NCI-H2081 treated with DMSO at 0.1 percent for 48 hours (cell line): ENCODE measurements at places on chromosomes 6 and 20.

DNA sequence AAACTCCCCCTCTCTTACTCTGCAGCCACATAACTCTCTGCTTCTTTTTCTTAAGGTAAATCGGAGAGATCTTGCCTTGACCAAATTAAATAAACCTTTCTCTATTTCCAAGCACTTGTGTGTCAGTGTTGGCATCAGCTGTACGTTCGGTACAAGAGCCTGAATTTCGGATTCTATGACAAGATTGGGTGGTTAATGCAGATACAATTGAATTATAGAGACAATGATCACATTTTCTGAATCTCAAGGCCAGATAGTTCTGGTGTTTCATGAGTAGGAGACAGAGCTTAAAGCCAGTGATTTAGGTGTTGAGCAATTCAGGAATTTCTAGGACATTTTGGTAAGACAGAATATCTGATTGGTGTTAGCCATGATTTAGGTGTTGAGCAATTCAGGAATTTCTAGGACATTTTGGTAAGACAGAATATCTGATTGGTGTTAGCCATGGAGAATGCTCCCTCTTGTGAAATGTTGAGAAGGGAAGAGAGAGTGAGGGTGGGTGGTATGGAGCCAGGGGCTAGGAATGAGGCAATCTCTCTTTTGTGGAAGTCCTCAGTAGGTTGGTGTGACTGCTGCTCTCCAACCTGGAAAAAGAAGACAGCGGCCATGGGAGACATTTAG lies 5.1 kb downstream of the SPINT3 start:
- no peak for DNase-seq

DNA sequence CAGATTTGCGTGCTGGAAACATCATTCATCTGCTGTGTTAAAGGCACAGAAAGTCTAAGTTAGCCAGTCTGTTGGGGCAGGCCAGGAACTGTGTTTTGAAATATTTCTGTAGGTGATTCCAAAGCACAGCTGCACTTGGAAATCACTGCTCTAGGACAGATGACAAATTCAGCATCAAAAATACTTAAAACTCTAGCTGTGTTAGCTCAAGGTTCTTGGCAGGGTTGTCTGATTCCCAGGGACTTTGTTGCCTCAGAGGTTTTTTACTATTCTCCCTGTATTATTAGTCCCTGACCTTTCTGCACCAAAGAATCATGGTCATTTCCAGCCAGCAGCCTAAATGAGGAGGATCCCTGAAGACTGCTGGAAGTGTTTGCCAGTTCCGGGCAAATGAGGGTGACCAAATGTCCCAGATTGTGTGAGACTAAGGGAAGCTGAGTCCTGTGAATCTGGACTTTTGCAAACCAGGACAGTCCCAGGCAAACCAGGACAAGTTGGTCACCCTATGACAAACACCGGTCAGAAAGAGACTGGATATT lies 84.3 kb upstream of the TMEM30A start:
- no peak for DNase-seq

- no peak for DNase-seq
These were observed 48.9 kb upstream of the TNFRSF21 start for GRCh38 chr6:47358440-47359225.

GRCh38 chr20:37734228-37734985 lies 40.6 kb downstream of the CTNNBL1 start:
- DNase-seq, result no peak

GRCh38 chr6:164010441-164011103 lies 596.1 kb downstream of the QKI start:
- DNase-seq, result no peak

DNA sequence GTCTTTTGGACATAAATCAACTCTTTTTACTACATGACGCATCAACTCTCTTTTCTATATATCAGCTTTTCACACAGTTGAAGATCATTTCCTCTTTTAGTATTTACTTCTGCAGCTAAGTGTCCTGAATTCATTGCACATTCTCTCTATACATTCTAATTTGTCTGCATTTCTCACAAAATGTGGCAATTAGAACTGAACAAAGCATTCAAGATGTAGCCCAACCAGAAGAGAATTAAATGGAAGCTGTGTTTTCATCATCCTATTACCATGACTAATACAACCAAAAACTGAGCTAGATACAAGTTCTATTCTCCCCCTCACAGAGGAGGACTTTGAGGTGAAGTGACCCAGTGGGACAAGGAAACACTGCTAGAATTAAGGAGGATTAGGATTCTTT lies 86.9 kb downstream of the PLCG1 start:
- no peak for DNase-seq

GRCh38 chr6:151962246-151962846 lies 154.9 kb downstream of the ESR1 start:
- no peak for DNase-seq

GRCh38 chr20:17950670-17951069 lies 17.9 kb downstream of the SNX5 start:
- no peak for DNase-seq

- DNase-seq, result no peak
These were observed 53.6 kb downstream of the PYGB start for GRCh38 chr20:25301357-25301920.

DNA sequence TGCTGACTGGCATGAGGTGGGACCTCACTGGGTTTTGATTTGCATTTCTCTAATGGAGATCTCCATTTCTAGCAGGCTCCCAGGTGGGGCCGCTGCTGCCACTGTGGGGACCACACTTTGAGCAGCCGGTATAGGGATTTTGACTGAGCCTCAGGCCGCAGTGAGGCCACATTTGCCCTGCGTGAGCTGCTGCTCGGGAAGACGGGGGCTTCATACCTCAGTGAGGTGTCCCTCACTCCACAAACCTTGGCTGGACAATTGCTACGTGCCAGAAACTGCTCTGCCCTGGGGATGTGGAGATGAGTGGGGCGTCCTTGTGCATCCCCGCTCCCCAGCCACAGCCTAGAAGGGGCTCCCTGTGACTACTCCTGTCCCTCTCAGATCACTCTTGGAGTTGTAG lies 134.3 kb downstream of the ANKRD60 start:
- no peak for DNase-seq

DNA sequence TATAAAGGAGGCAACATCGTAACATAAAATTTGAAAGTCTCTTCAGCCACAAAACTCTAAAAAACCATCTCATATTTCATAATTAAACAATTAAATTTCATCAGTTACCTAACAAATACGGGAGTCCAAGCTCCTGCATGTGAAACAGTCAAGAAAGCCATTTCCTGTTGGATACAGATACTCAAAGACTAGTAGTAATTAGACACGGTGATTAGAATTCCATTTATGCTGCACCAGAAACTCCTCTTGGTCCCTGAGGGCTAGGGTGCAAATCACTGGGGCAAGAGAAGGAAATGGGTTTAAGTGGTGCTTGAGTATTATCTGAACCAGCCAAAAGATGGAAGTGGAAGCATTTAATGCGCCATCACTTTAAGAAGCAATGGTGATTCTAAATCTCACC lies 27.4 kb downstream of the TRAM2 start:
- DNase-seq, result no peak

- DNase-seq, result no peak
These were observed 31.9 kb upstream of the PRELID3B start for GRCh38 chr20:59074456-59074855.

DNA sequence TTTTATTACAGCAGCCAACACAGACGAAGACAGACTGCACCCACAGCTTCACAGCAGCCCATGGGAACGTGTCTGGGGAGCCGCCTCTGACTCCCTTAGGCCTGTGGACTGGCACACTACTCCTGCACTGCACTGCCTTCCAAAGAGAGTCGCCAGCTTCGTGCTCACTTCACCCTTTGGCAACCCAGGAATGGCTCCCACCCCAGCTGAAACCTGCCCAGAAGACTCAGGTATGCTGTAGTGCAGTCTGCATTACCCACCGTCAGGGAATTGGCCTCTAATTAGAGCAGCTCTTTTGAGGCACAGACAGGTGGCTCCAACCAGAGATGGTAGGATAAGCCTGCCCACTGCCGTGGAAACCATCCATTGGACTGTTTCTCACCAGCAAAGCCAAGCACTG lies 39.9 kb upstream of the FRMD1 start:
- no peak for DNase-seq

GRCh38 chr6:15608396-15608795 lies 54.4 kb downstream of the DTNBP1 start:
- DNase-seq, result no peak

- no peak for DNase-seq
These were observed 30.8 kb downstream of the LAMA5 start for GRCh38 chr20:62336329-62336728.

DNA sequence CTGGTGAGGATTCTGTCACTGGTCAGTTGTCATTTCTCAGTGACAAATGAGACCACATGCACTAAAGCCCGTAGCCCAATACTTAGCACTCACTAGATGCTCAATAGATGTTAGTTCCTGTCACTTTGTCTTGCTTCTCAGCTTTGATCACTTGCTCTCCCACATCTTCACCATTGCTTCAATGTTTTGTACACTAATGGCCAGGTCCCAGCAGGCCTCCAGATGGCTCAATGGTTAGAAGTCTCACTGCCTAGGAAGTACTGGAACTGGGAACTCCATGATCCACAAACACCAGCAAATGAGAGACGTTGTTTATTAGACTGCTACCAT lies 502.8 kb upstream of the JARID2 start:
- DNase-seq, result no peak

DNA sequence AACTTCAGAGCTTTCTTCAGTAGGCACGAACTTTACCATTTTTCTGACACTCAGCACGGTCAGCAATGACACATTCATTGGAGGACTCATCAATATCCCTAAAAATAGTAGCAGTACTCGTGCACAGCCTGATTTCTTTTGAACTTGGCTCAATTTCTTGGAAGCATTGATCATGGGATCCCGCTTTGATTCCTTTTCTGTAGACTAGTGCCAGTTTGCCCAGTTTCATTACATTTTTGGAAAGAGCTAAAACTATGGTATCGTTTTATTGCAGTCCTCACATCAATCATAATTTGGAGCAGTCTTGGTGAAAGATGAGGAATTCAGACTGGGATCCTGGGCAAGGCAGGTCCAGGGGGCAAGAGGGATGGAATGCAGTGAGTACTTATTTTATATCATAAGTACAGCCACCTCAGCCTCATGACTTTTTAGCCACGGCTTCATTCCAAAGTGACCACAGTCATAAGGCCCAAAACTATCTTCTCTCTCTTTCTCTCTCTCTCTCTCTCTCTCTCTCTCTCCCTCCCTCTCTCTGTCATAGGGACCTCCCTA lies 170.9 kb upstream of the AKAP12 start:
- DNase-seq, result no peak

DNA sequence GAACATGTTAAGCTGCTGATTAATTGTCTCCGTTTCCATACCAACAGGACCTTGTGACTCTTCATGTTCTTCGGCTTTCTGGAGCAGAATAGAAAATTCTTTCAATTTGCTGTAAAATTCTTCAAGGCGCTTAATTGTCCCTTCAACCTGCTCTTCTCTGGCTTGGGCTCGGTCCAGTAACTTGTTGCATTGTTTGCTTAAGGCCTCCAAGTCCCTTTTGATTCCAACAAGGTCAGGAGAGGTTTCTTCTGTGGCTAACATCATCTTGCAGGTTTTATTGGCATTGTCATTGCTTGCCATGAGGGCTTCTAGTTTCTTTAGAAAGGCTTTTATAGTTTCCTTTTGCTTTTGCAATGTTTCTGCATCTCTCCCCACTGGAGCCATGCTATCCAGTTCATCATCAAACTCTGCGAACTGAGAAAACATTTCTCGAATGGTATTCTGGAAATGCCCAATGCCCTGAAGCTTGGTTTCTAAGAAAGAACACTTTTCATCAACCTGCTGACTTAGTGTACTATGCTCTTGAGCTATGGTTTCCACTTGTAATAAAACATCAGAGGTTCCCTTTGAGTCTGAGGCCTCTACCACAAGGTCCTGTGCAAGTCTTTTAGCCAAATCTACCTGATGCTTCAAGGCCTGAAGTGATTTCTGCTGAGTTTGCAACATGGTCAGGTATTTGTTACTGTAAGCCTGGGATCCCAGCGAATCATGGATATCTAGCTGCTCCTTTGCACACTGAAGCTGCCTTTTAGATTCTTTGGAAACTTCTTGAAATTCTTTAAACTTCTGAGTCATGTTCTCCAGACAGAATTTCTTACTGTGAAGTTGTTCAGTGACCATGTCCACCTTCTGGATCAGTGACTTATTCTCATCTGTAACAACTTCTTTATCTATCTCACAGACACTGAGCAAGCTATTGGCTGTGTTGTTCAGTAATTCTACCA lies 90.2 kb downstream of the DST start:
- no peak for DNase-seq

DNA sequence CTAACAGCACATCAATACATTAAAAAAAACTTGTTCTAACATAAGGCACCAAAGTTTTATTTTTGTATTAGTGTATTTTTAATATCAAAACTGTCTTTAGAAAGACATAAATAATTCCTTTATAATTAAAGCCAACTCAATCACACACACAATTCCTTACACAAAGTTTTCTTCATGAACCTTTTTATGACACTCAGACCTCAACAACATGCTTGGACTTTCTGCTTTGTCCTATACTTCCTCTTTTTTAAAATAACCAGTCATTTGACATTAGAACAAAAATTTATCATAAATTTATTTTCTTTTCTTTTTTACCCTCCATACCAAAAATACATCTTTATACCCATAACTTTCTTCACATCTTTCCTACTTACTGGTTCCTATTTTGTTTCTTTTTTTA lies 292.0 kb upstream of the ARID1B start:
- no peak for DNase-seq

GRCh38 chr6:104653781-104654180 lies 205.9 kb downstream of the HACE1 start:
- DNase-seq, result no peak

DNA sequence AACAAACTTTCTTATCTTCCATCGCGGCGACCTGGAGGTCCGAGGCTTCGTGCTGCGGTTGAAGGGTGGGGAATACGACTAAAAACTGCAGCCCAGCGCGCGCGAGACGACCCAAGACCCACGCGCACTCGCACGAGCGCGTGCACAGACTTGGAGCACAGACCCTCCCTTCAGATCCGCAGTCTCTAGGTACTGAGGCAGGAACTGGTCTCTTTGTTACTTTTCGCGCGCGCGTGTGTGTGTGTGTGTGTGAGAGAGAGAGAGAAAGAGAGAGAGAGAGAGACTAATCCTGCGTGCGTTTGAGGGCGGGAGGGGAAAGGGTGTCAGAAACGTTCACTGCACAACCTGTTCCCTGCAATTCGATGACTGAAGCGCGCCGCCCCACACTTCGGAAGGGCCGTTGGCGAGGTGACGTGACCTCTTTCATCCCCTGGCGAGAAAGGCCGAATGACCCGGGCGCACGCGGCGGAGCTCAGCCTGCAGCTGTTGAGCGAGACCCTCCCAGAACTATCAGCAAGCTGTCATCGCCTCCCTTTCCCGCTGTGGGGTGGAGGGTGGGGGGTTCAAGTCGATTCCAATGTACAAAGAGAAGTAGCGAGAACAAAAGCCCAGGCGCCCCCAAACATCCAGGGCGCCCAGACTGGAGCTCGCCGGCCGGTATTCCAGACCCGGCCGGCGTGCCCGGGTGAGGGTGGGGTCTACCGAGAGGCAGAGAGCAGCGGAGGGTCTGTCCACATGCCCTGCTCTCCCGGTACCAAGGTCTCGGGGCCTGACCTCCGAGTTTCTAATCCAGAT lies 1.5 kb upstream of the TUBB2B start:
- no peak for DNase-seq

GRCh38 chr6:84773431-84774156 lies 9.2 kb upstream of the TBX18 start:
- DNase-seq, result no peak
